Glomerular endothelial cell (primary cell): ENCODE measurements at places on chromosomes 16 and 17. TPM values are rescaled to one million over a fixed set of nuclear protein-coding genes. Genes with fewer than 3 reads are reported as not detected.

DNA sequence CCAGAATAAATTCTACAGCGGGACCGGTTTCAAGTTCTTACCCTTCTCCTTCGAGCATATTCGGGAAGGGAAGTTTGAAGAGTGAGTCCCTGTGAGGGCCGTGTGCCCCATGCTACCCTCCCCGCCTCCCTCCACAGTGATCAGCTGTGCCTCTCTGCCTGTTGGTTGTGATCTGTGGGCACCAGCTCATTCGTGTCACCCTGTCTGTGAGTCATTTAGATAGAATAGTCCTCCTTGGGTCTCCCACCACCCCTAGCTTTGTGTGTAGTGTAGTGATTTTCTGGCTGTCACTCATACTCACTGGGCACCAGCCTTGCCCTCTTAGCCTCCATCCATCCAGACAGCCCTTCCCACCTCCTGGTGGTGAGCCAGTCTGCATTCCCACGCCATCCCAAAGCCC, 15.0 kb upstream of the NAGLU start:
- DNase-seq = no peak

GRCh38 chr16:66961914-66962313, 848 bp downstream of the CES3 start:
- no peak for DNase-seq

- DNase-seq = no peak
Observed at GRCh38 chr17:68102318-68102758, 66.8 kb downstream of the KPNA2 start.

DNA sequence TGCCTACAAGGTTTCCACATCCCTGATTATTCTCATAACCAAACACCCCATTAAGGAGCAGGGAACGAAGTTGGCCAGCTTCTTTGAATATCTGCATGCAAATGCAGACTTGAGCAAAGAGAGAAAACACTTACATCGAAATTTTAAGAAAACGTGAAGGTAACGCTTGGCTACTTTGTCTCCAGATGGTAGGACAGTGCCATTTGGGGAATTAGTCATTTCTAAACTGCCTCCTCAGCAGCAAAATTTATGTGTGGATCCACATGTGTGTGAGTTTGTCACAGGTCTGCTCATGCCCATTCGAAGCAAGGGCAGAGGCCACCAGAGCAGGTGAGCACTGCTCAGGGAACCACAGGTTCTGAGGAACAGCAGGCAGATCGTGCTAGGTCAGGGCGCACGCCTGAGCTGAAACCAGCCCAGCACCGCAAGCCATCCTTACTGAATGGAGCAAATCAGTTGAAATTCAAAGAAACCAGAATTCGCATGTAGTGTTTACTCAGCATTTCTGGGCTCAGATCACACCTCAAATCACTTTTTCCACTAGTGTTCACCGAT, 80.1 kb downstream of the SOCS1 start:
- no peak for DNase-seq

DNA sequence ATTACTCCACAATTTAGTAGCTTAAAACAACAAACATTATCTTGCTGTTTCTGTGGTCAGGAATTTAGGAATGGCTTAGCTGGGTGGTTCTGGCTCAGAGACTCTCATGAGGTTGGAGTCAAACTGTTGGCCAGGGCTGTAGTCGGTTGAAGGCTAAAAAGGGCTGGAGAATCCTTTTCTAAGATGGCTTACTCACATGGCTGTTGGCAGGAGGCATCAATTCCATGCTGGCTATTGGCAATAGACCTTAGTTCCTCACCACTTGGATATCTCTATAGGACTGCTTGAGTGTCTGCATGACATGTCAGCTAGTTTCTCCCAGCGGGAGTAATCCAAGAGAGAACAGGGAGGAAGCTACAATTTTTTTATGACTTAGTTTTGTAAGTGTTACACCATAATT, 6.6 kb upstream of the EFCAB13 start:
- DNase-seq = no peak

- DNase-seq = no peak
Observed at GRCh38 chr17:43326490-43327275, 72.1 kb upstream of the ARL4D start.

DNA sequence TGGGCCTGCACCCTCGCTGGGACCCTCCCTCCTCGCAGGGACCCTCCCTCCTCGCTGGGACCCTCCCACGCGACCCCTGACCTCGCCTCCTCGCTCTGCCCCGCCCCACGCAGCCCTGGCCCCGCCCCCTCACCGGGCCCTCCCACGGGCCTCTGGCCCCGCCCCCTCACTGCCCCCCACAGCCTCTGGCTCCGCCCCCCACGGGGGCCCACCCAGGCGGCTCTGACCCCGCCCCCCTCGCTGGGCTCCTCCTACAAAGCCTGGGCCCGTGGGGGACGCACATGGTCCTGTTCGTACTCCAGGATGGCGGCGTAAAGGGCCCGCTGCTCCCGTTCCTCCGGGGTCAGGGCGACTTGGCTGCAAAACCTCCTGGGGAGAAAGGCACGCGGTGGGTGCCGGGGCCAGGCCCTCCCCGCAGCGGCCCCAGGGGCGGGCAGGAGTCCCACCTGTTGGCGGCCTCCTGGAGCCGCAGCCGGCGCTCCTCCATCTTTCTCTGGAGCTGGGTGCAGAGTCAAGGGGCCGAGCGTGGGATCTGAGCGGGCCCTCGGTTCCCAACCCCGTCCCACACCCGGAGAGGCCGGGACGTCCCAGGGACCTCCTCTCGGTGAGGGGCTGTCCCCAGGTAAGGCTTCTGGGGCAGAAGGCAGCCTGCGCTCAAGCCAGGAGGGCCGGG, 9.0 kb downstream of the VPS9D1 start:
- DNase-seq = no peak

- DNase-seq = no peak
Observed at GRCh38 chr17:50062293-50063243, 6.7 kb downstream of the ITGA3 start.

DNA sequence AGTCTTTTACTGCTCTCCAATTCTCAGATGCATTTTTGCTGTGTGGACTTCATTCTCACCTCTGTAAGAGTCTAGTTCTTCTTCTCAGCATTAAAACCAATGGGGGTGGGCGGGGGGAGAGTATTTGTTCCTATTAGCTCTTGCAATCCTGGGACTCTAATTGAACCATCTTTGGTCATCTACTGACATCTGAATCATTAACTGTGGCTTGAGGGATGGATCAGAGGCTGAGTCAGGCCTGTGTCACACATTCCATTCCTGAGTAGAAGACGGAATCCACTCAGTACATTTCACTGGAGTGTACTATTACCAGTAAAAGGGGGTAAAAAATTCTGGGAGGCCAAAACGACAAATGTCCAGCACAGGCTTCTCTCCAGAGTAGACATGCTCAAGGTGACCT, 12.8 kb upstream of the ZNF23 start:
- no peak for DNase-seq

DNA sequence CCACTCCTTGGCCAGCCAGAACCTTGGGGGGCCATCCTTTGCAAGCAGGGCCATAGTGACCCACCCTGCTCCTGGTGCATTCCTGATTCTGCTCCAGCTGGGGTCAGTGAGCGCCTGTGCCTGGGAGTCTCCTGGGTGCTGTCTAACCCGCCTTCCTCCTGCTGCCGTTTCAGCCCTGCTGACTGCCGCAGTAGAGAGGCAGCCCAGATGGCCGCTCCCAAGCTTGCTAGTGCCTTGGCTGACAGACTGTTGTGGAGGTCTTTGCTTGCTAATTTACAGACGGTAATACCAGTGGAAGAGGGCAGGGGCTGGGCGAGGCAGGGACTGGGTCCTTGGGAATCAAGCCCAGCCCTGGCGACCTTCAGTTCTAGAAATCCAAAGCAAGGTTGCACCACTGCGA, 99.6 kb downstream of the SOCS1 start:
- no peak for DNase-seq

- DNase-seq = no peak
Observed at GRCh38 chr17:74386386-74386785, 19.1 kb downstream of the GPR142 start.

- DNase-seq = no peak
Observed at GRCh38 chr16:85569615-85570212, 43.4 kb upstream of the GSE1 start.

- DNase-seq = no peak
Observed at GRCh38 chr17:29112771-29113295, 67.4 kb downstream of the MYO18A start.

- DNase-seq = no peak
Observed at GRCh38 chr17:21283482-21284318, 811 bp upstream of the MAP2K3 start.

- no peak for DNase-seq
Observed at GRCh38 chr17:71855010-71855409, 265.8 kb upstream of the SOX9 start.

The IL32 gene
- 960 and 1,559 TPM in 2 replicates for total RNA-seq

The CMC2 gene
- 51.9 and 56.7 TPM in 2 replicates for total RNA-seq

The SMIM36 gene
- not detected in 2 replicates for total RNA-seq

The ITGAD gene
- total RNA-seq = not detected in 2 replicates

The SLC6A2 gene
- total RNA-seq = not detected in 2 replicates

The C17orf113 gene
- total RNA-seq = 0.70 TPM in 1 of 2 replicates, not detected in the other
